ENCODE measurements at places on chromosomes 7 and 10. TPM values are rescaled to one million over a fixed set of nuclear protein-coding genes. Genes with fewer than 3 reads are reported as not detected.

DNA sequence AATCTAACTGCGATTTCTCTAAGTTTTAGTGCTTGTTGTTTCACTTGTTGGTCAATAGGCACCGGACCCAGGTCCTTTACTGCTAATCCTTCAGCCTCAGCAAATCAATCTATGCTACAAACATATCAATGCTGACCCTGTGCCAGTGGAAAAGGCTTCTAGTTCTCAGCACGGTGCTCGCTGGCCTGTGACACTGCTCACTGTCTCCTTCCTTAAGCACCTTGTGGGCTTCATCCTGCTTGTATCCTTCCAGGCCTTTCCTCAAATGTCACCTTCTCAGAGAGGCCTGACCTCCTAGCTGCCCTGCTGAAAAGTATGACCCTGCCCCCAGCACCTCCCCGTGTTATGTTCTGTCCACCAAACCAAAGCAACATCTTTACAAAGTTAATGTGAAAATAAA lies 201.2 kb upstream of the FRMD4A start:
- DNase-seq, result no peak

DNA sequence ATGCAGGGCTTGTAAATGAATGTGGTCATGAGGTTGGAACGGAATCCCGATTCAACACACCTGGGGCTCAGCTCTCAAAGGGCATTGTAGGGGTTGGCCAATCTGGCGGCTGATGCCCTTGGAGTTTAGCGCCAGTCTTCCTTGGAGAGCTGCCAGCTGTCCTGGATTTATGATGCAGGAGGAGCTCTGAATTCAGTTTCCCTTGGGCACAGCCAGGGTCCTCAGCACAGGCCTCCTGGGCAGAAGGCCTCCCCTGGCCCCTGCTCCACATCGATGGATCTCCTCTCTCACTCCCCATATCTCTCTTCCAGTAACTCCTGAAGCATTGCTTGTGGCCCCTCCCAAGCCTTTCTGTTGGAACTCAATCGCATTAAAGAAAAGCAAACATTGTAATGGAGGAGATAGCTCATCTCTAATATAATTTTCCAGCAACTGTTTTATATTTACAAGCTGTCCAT lies 985 bp upstream of the CYTH3 start:
- DNase-seq, result no peak

- no peak for DNase-seq
These were observed 77.1 kb downstream of the CREM start for GRCh38 chr10:35203745-35204144.

Gene ITIH5
- total RNA-seq, result not detected

Gene CFAP43
- 0.16 TPM for total RNA-seq

Data from activated CD8-positive, alpha-beta T cell treated with anti-CD3 and anti-CD28 coated beads for 36 hours (primary cell).